Activated CD4-positive, alpha-beta T cell treated with anti-CD3 and anti-CD28 coated beads, Interleukin-2, amount 10 ng/mL, durations not matched to agents 7 days and 5 days (primary cell): ENCODE measurements at places on chromosomes 6 and 20.

DNA sequence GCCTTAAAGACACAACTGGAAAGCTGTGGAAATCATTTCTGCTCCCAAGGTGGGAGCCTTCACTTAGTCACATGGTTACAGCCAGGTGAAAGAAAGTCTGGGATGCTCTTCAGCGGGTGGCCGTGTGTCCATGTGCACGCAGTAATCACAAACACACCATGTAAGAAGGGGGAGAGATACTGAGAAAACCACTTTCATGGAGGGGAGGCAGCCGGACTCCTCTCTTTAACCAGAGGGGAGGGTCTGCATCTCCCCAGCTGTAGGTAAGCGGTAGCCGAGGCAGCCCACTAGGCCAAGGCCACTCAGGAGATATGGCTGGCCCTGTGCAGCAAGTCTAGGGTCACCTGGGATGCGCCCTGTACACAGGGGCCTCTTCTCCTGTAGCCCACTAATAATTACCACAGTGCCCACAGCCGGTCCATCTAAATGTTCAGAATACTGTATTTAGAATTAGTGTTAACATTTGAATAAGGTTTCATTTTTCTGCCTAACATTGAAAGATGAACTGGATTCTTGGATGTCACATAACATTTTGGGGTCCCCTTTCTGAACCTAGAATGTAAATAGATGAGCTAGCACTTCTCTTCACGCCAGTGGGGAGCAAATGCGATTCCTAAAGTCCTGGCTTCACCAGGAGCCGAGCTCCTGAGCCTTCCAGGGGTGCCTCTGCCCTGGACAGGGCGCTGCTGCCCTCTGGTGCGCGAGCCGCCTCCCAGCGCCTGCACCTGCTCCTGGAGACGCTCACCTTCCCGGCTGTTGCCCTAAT, 15.9 kb downstream of the GPR31 start:
- DNase-seq, result peak; percentile 36

GRCh38 chr20:34888468-34888867, 12.1 kb downstream of the ACSS2 start:
- no peak for DNase-seq

DNA sequence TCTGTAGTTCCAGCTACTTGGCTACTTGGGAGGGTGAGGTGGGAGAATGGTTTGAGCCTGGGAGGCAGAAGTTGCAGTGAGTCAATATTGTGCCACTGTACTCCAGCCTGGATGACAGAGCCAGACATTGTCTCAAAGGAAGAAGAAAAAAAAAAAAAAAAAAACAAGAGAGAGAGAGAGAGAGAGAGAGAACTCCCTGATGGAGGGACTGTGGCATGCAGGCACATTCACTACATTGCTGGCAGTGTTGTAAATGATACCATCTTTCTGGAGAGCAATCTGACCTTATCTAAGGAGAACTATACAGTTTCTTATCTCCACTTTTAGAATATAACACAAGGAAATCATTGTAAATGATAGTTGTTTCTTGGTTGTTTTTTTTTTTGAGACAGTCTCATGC, 85.1 kb downstream of the MDN1 start:
- no peak for DNase-seq

DNA sequence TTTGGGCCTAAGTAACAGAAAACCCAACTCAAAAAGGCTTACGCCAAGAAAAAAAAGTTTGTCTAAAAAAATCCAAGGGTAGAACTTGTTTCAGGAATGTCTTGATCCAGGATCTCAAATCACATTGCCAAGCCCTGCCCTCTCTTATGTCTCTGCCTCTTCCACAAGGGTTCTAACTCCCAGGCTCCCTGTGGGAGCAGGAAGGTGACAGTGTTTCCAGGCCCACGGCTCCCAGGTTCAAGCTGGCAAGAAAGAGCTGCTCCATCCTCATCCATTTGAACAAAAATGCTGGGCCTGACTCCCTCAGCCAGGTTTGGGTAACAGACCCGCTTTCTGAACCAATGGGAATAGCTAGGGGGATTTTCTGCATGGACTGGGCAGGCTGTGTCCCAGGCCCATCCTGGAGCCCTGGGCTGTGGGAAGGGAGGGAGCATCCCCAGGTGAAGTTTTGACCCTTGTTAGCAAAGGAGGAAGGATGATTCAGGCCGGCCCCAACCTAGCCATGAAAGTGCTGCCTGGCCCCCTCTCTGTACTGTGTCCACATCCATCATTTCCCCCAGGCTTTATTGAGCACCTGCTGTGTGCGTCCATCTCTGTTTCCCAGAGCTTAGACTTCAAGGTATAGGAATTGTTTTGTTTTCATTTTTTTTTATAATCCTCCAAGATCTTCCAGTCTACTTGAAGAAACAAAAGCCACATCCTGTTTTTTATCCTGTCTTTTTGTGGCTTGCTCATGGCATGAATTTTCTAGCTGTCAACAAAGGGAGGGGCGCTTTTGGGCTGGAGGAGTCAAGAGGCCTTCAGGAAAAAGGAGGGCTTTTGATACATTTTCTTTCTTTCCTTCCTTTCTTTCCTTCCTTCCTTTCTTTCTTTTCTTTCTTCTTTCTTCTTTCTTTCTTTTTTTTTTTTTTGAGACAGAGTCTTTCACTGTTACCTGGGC, 159.8 kb downstream of the TFAP2C start:
- DNase-seq, result no peak

GRCh38 chr6:75103431-75103830, 102.4 kb downstream of the COL12A1 start:
- DNase-seq, result no peak

DNA sequence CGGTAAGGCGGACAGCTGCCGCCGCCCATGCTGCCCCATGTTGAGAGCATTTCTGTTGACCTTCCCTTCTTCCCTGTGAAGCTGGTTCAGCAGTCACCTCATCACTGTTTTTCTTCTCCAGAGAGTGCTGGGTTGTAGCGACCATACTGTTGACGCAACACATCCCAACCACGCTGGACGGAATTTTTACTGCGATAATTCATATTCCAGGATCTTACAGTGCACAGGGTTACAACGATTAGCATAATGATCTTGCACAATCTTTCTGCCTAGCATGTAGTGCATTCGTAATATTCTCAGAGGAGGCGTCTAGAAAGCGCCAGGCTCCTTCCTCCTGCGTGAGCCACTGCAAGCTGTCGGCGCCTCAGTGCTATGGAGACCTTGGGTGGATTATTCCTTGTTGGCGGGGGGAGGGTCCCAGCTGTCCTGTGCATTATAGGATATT, 137.0 kb downstream of the MTHFD1L start:
- no peak for DNase-seq

DNA sequence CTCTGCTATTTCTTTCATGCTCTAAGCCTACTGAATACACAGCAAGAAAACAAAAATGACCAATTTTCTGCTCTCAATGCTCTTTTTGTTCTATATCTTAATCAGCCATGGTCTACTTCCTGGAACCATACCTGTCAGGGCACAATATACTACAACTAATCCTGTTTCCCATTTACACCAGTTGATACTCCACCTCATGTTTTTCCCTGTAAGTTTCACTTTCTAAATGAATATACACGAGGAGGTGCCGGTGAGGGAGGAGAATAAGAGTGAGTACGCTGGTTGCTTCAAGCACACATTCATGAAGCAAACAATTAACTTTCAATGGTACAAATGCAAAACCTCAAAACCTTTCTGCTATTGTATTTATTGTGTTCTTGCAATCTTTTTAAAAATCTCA, 443.1 kb upstream of the ID4 start:
- DNase-seq, result no peak

DNA sequence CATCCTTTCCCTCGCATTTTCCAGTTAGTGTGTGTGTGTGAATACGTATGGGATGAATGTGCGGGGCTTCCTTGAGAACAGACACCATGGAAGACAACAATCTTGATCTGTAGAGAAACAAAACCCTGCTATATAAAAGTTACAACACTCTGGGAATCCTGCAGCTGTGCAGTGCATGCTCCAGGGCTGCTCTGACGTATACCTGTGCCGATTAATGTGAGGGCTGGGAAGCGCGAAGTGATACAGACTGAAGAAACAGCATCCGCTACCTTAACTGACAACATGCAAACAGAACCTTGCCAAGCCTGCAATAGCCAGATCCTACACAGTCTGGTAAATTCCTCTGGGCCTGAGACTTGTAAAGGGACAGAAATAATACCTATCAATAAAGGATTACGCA, 31.6 kb upstream of the MTRF1L start:
- DNase-seq, result no peak

DNA sequence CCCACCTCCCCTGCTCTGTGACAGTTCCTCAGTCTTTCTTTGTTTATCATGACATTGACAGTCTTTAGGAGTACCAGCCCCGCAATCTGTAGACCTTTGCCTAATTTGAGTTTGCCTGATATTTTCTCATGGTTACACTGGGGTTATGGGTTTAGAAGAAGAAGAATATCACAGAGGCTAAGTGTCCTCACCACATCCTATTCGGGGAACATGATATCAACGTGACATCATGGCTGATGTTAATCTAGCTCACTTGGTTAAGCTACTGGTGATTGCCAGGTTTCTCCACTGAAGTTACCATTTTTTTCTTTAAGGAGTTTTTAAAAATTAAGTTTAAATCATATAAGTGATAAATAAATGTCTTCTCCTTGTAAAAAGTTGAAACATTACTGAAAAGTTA, 127.5 kb downstream of the CEP57L1 start:
- no peak for DNase-seq

- DNase-seq, result no peak
Measured at GRCh38 chr6:170139531-170139930, 151.3 kb downstream of the DLL1 start.

- no peak for DNase-seq
Measured at GRCh38 chr6:169707772-169708171, 5.8 kb downstream of the C6orf120 start.

DNA sequence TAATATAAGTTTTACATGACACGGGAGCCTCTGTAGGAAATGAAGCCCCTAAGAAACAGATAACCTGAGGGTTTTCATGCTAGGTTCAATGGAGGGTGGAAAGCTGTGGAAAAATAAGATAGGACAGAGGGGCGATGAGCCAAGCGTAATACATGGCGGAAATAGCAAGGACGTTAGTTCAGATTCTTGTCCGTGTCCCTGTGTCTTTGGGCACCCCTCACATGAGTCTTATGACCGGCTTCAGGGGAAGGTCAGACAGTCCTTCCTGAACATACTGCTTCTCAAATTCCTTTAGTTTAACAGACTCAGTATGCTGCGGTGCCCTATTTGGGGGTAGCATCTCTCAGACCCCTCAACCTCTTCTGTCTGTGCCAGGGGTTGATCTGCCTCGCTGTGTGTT, 20.8 kb downstream of the EFCAB8 start:
- no peak for DNase-seq

GRCh38 chr6:10269814-10270472, 144.9 kb downstream of the TFAP2A start:
- DNase-seq, result no peak

GRCh38 chr6:112760831-112761230, 413.7 kb downstream of the RFPL4B start:
- no peak for DNase-seq

DNA sequence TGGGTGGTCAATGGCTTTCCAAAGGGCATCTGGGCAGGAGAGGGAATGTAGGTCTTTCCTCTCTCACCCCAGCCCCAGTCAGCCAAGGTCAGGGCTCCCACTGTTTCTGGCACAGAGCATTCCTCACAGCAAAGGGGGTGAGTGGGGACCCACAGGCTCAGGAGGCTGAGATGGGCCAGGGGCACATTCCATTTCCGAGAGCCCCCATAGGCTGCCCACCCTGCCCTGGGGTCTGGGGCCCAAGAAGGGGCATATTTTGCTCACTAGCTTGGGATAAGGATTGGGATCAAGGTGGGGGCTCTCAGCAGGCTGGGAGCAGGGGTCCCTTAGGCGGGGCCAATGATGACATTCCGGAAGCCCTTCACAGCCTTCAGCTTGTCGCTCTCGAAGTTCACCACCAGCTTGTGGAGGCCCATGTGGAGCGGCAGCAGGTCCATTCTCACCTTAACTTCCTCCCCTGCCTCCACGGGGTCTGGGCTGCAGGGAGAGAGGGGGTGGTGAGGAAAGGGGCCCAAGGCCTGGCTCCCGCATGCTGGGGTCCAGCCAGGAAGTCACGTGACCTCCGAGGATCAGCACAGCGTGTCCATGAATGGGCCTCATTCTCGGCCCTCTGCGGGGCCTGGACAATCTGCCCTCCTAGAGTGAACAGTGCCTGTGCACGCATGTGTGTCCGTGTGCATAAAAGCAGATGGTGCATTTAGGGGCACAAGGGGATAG, 35.0 kb downstream of the TGM2 start:
- no peak for DNase-seq

DNA sequence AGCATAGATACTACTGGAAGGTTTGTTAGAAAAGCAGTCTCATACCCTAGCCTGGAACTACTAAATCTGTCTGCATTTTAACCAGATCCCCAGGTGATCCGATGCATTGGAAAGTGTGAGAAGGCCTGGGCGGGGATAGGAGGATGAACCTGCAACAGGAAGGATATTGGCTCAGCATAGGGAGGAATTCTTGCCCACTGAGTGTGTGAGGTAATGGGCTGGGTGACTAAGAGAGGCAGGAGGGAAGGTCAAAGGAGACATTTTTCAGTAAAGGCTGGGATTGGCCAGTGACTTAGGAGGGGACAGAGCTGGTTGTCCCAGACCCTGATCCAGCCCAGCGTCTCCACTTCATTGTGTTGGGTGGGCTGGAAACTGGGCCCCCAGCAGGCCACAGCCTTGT, 191.0 kb upstream of the LRFN2 start:
- DNase-seq, result no peak

GRCh38 chr20:32037929-32038328, 14.1 kb upstream of the HCK start:
- DNase-seq, result no peak

GRCh38 chr6:100808638-100809275, 72.4 kb downstream of the ASCC3 start:
- no peak for DNase-seq

- no peak for DNase-seq
Measured at GRCh38 chr6:105645156-105645555, 242.3 kb upstream of the PREP start.

- DNase-seq, result no peak
Measured at GRCh38 chr6:135796643-135797305, 54.7 kb upstream of the PDE7B start.

DNA sequence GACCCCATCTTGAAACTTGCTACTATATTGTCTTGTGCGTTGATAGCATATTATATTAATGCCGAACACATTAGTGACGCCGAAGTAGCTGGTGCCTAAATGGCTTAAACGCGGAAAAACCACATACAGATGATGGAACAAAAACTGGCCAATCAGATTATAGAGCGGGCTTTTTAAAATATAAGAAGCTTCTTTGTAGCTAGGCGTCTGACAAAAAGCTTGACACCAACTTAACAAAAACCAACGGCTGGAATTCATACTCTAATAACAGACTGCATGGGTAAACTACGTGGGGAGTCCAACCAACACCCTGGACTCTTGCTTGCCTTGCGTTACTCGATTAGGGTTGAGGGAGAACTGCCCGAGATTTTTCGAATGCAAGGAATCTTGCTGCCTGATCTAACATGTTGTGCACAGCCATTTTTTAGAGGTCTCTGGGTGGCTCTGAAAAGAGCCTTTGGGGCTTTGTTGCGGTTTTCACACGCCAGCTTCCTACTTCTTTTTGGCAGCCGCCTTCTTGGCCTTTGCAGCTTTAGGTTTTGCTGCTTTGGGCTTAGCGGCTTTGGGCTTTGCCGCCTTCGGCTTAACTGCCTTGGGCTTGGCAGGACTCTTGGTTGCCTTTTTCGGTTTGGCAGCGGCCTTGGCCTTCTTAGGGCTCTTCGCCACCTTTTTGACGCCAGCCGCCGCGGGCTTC, 45.7 kb downstream of the OR2B2 start:
- DNase-seq, result peak; percentile 72

- DNase-seq, result no peak
Measured at GRCh38 chr6:133259561-133259960, 18.4 kb downstream of the EYA4 start.
